GM19239 (cell line): ENCODE measurements at places on chromosomes 6 and 20.

DNA sequence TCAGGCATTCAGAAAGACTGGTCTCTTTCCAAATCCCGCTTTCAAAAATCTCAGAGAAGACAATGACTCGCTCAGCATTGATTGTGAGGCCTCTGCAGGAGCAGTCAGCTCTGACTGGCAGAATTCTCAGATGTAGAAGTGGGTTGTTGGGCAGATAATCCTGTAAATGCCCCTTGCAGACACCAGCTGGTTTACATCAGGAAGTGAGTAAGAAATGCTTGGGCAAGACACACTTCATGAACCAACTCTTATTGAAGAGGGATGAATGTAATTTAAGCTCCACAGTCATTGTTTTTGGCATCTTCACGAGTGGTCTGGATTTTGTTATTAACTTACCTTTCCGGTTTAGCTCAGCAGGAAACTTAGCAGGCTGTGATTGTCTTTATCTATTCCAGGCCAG lies 166.6 kb downstream of the PLCB4 start:
- DNase-seq = no peak

GRCh38 chr6:118764766-118765165 lies 113.4 kb upstream of the CEP85L start:
- DNase-seq = no peak

DNA sequence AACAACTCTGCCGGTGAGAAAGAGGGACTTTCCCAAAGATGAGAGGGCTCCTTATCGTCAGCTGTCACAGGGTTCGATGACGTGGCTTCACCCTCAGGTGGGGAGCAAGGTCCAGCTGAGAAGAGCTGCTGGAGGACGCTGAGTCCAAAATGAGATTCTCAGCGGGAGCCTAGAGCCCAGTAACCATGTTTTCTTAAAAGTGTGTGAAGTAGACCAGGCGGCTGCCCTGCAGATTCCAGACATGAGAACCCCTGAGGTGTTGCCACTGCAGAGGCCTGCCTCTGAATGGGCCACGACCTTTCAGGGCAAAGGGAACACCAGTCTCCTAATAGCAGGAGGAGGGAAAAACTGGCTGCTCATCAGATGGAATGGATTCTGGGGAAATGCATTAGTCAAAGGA lies 375.1 kb downstream of the BTBD9 start:
- DNase-seq = no peak

GRCh38 chr6:2870046-2870636 lies 28.5 kb upstream of the SERPINB1 start:
- DNase-seq = no peak
